ENCODE measurements at places on chromosomes 6 and 20.

- DNase-seq: no peak
These were observed 89.1 kb upstream of the SLC35F1 start for GRCh38 chr6:117817992-117818391.

DNA sequence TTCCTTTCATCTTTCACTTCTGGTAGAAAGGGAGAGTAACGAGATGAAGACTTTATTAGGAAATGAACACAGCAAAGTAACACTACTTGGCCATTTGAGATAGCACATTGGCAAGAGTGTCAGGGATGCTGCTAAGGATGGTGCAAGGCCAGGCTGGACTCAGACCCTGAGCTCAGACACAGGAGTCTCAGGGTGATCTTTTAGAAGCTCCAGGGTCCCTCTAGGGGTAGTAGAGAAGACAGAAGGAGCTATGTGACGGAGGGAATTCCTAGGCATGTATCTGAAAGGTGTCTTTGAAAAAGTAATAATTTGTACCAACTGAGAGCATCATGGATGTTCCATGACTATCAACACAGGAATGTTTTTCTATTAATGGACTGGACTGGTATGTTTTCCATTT lies 436.5 kb downstream of the DHX35 start:
- DNase-seq: no peak

GRCh38 chr6:109447087-109447486 lies 6.6 kb downstream of the SMPD2 start:
- no peak for DNase-seq

GRCh38 chr6:31321005-31321707 lies 35.8 kb downstream of the HLA-B start:
- no peak for DNase-seq

DNA sequence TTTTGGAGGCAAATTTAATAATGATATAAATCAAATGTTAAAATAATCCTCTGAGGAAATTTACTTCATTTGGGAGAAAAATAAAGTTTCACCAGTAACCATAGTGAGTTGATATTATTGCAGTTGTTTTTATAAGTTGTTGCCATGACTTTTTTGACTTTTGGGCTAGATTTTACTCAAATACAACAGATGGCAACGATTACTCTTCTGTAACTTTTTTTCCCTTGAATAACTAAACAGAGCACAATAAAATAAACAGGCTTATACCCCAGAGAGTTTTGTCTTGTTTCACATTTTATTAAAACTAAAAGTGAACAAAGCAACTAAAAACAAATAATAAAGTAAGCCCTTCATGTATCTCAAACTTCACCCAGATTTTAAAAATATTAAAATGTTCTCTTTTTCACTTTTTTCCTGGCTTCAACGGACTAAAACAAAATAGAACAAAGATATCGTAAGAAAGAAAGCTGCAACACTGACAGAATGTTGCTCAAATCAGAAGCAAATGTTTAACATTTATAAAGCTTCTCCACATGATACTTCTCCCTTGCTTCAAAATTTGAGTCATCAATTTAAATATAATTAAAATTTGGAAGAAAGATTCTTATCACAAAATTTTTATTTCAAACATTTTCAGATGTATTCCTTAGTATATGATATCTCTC lies 42.5 kb upstream of the BMP5 start:
- DNase-seq: no peak

DNA sequence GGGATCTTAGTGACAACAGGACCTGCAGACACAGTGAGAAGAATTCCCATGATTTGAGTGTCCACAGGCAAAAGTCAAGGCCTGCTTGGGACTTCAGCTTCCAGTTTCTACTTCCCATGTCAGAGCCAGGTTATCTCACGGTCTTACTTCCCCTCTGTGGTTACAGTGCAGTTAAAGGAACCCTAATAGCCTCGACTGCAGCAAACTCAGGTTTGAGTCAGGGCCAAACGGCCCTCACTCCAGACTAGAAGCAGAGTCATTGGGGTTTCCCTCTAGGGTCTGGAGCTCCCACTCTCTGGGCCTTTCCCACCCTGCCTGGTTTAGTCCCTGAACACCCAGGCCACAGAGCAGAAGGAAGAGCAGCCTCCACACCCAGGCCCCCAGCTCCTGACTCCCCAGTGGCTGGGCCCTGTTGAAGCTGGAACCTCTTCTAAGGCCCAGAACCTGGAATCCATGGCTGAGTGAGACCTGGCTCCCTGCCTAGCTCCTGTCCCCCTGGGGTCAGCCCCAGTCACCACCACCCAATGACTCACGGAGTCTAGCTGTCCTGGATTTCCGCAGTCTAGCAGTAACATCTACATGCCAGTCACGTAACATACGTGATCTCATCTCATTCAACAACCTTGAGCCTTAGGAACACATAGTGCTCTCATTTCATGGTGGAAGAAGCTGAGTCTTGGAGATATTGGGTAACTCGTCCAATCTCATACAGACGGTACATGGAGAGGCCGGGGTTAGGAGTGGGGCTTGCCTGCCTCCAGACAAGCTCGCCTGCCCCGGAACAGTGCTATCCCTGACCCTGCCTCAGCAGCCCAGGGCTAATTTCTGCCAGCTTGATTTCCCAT lies 9.2 kb upstream of the GHRH start:
- no peak for DNase-seq

GRCh38 chr6:39357998-39358686 lies 35.6 kb upstream of the KCNK16 start:
- DNase-seq: peak; percentile 76

DNA sequence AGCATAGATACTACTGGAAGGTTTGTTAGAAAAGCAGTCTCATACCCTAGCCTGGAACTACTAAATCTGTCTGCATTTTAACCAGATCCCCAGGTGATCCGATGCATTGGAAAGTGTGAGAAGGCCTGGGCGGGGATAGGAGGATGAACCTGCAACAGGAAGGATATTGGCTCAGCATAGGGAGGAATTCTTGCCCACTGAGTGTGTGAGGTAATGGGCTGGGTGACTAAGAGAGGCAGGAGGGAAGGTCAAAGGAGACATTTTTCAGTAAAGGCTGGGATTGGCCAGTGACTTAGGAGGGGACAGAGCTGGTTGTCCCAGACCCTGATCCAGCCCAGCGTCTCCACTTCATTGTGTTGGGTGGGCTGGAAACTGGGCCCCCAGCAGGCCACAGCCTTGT lies 191.0 kb upstream of the LRFN2 start:
- DNase-seq: no peak

All from right hindlimb (tissue), 1 donor.